ENCODE measurements at places on chromosomes 12 and 14. TPM values are rescaled to one million over a fixed set of nuclear protein-coding genes. Genes with fewer than 3 reads are reported as not detected.

OR4E2 gene
- not detected for total RNA-seq

SLCO1B1 gene
- not detected for total RNA-seq

PROX2 gene
- total RNA-seq = not detected

TGFB3 gene
- total RNA-seq = 2.4 TPM

GNPNAT1 gene
- total RNA-seq = 8.5 TPM

RPS6KL1 gene
- 11.3 TPM for total RNA-seq

GNB3 gene
- 0.59 TPM for total RNA-seq

RPGRIP1 gene
- not detected for total RNA-seq

ETNK1 gene
- 88.6 TPM for total RNA-seq

MMP17 gene
- total RNA-seq = 9.3 TPM

STRAP gene
- total RNA-seq = 44.0 TPM

CCDC175 gene
- total RNA-seq = not detected

MANSC1 gene
- 0.97 TPM for total RNA-seq

PPP1CC gene
- 145 TPM for total RNA-seq

DNA sequence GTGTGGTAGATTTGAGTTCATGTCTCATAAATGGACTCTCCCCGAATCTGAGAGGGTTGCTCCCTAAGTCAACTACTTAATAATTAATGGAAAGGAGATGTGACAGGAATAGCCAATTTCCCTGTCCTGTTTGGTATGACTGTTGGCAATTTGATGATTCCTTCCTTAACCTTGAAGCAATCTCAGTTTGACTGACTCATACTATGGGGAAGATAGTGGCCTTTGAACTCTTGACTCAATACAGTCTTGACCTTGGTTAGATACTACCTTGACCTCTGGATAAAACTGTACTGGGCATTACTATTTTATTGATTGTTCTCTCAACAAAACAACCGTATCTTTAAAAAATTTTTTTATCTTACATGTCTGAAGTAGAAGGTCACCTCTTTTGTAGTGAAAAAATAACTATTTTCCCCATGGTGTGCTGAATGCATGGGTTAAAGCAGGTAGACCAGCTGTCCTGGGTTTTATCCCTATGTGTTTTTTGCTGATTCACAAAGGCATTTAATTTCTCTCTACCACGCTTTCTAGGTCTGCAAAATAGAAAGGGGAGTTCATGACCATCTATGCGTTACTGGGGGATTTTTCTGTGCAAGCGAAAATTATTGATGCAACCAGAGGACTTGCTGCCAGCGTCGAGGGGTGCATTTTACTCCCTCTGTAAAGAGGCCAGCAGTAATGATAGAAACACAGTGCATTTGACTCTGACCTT, 80.1 kb downstream of the ETV6 start:
- no peak for DNase-seq

GRCh38 chr14:64700894-64701293, 3.3 kb upstream of the PLEKHG3 start:
- DNase-seq = no peak

DNA sequence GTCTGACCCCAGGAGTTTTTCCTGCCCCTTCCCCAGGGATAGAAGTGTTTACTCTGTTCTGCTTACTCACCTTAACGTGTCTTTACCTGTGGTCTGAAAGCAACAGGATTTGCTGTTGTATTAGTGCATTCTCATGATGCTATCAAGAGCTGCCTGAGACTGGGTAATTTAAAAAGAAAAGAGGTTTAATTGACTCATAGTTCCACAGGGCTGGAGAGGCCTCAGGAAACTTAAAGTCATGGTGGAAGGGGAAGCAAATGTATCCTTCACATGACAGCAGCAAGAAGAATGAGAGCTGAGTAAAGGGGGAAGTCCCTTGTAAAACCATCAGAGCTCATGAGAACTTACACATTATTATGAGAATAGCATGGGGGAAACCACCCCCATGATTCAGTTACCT, 240.4 kb downstream of the SNAPC1 start:
- DNase-seq = no peak

GRCh38 chr14:71204768-71205167, 297.5 kb downstream of the PCNX1 start:
- no peak for DNase-seq

DNA sequence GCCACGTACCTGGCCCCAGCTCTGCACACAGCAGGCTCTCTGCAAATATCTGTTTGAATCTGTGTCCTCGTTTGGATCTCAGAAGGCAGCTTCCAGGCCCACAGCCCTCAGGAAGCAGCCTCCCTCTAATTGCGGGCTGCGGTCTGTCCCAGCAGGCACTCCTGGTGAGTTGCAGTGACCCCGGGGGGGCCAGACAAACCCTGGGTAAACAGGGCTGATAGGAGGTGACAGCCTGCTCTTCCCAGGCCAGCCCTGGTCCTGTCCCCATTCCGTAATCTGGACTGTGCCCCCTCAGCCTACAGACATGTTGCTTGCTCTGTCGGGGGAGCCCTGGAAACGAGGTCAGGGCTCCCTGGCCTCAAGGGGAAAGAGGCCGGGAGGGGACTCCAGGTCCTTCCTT, 2.0 kb downstream of the FOXN4 start:
- DNase-seq = no peak

DNA sequence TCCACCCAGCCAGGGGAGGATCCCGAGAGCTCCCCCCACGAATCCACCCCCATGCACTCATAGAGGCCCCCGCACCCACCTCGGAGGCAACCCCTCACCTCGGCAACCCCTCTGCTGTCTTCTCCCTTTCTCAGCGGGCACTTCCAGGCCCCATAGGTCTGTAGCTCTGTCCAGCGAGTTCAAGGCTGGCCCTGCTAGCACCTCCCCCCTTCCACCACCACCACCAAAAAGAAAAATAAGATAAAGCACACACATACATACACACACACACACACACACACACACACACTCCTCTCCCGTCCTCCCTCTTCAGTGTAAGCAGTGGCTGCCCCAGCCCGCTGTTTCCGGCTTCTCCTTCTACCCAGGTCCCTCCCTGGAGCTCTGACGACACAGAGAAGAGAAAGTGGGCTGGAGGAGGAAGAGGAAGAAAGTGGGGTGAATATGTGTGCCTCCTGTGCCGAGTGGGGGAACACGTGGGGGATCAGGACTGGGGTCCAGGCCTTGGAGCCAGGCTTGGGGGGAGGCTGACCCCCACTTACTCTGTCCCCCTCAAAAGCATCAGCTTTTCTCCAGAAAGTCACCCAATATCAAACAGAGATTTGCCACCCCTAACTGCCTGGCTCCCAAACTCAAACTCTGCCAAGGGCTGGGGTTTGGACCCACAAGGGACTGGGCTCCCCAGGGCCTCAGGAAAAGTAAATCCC, at the start of gene STAT6:
Gene STAT6 (minus strand): TSS at position 332 of the 704 bp plus-strand sequence. CDS start 3,084 bp downstream, outside the sequence.
- DNase-seq = peak; percentile 72

- no peak for DNase-seq
Measured at GRCh38 chr12:66508025-66508424, 170.9 kb downstream of the GRIP1 start.

DNA sequence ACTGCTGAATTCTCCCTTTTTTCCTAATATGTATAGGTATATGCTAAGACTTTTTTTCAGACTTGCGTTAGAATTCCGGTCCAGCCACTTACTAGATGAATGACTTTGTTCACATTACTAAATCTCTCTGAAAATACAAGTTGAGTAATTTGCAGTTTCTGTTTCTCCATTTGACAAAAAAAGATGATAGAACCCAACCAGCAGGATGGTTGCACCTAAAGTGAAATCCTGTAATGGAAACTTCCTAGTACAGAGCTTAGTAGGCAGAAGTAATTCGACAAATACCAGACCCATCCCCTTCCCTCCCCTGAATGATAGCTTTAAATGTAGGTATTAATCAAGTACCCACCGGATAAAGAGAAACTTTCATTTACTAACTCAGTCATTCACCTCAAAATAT, 113.6 kb upstream of the RAP1B start:
- no peak for DNase-seq

- no peak for DNase-seq
Measured at GRCh38 chr12:53726341-53726740, 911 bp downstream of the CALCOCO1 start.

- DNase-seq = no peak
Measured at GRCh38 chr14:33555710-33556350, 395.0 kb downstream of the EGLN3 start.

GRCh38 chr14:84225268-84225667, 1304.7 kb upstream of the FLRT2 start:
- DNase-seq = no peak

DNA sequence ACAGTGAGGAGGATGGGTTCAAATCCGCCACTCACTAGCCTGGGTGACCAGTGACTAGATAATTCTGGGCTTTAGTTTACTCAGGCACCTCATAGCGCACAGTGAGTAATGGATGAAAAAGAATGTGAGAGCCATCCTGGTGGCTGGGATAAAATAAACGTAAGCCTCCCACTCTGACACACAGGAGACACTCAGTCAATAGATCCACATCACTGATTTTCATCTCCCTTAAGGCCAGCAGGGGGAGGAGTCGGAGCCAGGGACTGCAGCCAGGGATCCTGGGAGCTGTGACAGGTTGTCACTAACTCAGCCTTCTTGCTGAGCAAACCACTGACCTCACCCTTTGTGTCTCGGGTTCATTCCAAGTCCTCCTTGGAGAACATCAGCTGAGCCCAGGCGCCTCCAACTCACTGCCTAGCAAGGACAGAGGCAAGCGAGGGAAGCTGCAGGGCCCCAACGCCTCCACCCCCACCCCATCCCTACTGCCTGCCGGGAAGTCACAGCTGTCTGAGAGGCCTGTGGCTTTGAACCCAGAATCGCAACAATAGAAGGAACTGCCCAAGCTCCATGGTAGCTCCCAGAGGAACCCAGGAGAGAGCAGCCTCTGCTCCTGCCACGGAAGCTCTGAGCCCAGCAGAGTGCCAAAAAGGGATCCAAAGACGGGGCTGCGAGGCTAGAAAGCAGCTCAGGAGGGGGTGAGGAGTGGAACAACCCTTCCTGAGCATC, 30.7 kb downstream of the PXN start:
- DNase-seq = no peak

DNA sequence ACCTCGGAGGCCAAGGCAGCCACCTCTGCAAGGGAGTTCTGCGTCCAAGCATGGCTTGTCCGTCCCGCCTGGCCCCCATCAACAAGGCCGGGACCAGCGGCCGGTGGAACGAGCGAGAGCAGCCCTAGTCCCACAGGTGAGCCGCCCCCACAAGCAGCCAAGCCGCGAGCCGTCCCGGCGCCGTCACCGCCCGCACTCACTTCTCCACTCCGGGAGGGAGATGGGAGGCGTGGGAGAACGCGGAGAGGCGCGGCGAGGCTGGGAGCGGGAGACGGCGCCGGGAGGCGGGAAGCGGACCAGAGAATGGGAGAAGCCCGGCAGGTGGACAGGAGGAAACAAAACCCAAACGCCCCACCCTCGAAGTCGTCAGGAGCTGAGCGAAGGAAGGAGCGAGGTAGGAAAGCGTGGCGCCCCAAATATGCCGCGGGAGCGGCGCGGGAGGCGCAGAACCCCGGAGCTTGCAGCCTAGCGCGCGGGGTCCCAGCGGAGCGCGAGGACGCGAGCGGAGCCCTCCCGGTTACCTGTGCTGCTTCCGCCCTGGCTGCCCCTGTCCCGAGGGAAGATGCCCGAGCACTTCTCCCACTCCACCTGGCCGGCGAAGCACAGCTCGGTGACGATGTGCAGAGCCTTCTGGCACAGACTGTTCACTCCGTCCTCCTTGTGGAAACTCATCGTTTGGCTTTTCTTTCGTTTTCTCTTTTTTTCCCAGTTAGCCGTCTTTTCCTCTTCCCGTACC, 600 bp downstream of the SYT10 start:
- no peak for DNase-seq

DNA sequence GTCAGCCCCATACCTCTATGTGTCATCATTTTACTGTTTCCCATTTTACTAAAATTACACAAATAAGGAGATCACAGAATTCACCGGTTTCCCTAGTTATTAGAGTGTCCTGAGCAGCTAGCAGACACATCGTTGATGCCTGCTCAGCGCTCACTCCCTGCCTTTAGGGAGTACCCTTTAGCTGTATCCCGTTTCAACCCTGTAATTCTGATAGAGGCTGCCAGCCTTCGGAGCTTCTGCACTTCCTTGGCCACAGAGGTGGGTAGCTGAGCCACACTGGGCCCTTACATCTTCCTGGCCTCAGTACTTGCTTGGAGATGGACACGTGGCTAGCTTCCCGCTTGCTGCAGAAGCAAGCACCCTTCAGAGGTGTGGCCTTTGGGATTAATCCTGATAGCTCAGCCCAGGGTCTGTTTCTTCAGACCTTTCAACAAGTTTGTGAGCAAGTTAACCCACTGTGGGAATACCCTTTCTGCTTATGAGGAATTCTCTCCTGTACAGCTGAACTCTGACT, 14.3 kb upstream of the FBXW8 start:
- DNase-seq = no peak

- DNase-seq = no peak
Measured at GRCh38 chr14:65421201-65421981, 8.9 kb downstream of the FUT8 start.

- no peak for DNase-seq
Measured at GRCh38 chr12:62766496-62766895, 168.5 kb downstream of the PPM1H start.

DNA sequence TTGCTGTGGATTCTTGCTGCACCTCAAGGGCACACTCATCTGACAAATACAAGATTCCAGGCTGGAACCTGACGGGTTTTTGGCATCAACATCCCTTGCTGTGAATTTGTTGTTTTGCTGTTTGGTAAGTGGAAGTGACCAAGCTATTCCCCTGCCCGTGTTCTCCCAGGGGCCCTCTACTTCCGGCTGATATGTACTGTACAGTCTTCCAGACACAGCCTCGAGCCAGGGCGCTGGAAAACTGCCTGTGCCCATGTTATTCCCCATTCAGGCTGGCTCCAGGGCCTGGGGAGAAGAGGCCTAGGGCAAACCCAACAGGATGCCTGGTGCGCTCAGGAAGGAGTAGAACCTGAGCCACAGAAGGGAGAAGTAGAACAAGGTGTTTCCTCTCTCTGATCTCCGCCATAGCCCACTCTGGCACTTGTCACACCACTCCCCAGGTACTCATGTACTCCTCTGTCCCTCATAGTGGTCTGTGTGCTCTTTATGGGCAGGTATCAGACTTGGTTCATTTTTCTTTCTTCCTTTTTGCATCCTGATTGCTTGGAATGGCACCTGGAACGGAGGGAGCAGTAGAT, 67.8 kb upstream of the LTA4H start:
- no peak for DNase-seq

- peak; percentile 40 for DNase-seq
Measured at GRCh38 chr12:40146800-40147797, 41.2 kb upstream of the SLC2A13 start.

DNA sequence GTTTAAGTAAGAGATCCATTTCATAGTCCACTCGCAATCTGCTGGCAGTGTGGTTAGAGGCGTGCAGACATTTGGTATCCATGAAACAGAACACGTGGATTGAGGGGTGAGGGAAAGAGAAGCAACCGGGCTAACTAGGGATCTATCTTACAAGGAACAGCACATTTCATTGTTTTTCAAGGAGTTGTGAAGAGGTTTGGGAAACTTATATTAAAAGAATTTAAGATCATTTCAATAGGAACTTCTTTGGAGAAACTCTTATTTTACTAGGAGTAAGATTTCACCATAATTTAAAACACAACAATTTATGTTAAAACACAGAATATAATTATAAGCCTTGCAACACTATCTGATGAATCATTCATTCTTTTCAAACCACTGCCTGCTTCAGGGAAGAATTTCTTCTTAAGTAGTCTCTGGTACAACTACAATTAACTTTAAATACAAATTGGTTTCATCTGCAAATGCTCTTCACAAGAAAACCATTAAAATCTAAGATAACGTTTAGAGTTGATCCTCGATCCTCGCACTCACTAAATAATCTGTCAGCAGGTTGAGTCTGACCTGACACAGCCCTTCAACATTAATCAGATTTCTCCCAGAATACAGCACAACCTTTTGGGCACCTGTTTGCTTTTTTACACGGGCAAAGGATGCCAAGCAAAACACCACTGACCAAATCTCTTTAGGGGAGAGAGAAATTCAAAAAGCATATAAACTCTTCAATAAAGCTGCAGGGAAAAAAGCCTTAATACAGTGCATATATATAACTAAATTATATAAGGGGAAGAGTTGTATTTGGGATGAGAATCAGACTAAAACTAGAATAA, 27.3 kb downstream of the PPTC7 start:
- no peak for DNase-seq
